ENCODE measurements at places on chromosomes 16 and 17.

DNA sequence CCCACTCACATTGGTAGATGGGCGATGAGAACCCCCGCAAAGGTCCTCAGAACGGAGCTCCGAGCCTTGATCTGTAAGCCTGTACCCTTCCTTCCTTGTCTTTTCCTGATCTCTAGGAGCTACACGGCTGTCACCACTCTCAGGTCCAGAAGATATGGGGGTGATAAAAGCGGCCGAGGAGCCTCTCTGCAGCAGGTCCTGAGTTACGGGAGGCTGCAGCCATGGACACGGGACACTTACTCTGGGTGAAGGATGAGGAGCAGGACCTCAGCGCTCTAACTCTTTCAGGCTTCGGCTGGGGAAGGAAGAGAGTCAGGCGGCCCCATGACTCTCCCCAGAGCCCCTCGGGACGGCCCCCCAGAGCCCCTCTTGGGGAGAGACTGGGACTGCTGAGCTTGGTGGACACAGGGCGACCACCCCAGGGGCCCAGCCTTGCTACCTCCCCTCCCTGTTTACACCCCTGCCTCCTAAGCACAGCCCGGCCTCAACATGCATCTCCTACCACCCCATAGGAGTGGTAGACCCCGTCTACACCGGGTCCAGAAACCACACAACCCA lies 74.4 kb downstream of the SDK2 start:
- no peak for DNase-seq

DNA sequence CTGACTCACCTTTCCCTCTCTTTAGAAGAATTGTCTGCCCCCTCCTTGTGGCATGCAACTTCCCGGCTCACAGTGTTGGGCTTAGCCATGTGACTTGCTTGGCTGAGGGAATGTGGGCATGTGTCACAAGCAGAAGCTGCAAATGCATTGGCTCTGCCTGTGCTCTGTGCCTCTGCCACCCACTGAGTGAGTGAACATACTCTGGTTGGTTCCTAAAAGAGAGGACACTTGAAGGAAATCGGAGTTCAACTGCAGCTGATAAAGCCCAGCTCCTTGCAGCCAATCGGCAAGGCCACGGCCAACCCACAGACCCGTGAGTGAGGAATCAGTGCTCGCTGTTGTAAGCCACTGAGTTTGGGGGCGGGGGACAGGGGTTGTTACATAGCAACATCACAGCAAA lies 10.9 kb upstream of the GINS2 start:
- DNase-seq = peak; percentile 75

GRCh38 chr17:8029121-8029520 lies 9.7 kb upstream of the ALOX15B start:
- peak; percentile 20 for DNase-seq

DNA sequence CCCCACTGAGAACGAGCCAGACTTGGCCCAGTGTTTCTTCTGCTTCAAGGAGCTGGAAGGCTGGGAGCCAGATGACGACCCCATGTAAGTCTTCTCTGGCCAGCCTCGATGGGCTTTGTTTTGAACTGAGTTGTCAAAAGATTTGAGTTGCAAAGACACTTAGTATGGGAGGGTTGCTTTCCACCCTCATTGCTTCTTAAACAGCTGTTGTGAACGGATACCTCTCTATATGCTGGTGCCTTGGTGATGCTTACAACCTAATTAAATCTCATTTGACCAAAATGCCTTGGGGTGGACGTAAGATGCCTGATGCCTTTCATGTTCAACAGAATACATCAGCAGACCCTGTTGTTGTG lies 631 bp downstream of the BIRC5 start:
- no peak for DNase-seq

DNA sequence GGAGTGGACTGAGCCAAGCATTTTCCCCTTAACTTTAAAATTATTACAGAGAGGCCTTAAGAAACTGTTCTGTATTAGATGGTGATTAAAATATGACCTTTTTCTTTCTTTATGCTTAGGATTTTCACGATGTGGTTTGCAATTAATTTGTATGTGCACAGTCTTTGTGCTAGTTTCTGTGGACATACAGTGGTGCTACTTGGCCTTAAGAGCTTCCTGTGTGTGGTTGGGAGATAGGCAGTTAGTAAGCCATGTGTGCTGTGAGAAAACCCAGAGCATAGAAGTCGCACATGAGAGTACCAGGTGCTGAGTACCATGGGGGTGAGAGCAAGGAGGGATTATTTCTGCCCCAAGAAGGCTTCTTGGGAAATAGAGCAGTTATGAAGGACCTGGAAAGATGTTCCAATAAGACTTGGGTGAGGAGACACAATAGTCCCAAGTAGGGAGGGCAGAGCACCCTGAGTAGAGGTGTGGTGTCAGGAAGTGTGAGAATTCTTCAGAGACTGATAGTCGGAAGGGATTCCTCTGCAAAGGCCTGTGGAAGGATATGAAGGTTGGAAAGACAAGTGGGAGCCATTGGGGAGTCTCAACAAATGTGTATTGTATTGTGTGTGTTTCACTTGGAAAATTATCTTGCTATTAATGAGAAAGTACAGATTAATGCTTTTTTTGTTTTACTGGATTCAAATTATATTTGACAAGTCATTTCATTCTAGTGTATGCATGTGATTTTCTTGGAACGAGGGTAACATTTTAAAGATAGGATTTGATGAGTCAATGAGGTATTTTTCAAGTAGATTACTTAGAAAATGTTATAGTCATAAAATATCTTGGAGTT lies 239.9 kb downstream of the PRKCA start:
- DNase-seq = peak; percentile 53

- no peak for DNase-seq
Observed at GRCh38 chr16:55489119-55489955, 10.3 kb downstream of the MMP2 start.
